ENCODE measurements at places on chromosomes 7 and 10.

DNA sequence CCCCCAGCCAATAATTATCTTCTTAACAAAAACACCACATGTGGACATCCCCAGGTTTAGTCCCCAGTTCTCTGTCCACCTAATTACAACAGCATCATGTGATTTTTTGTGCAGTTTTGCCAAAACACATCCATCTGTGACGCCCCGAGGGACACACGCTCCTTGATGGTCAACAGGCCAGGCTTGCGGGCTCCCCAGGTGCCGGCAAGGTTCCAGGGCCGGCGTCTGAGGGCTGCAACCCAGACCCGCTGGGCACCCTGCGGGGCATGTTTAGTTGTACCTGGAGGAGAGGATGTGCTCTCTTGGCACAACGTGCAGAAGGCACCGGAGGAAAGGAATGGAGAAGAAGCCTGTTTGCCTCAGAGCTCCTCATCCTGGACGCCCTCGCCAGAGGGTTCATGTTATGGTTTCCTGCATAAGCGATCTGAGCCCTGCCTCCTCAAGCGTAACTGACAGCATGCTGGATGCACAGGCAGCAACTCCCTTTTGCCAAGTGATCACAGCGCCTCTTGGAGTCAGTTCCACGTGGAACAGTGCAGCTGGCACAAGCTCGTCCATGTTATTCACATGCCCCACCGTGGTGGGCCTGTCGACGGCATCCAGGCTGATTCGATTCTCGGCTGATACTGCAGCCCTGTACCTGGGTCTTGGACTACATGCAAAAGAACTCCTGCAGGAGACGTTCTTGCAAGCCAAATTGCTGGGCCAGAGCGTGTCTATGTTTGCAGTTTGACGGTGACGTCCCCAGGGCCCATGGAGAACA is 41.6 kb downstream of the JAKMIP3 start:
- DNase-seq, result no peak

- no peak for DNase-seq
These were observed 59.8 kb downstream of the COL13A1 start for GRCh38 chr10:69861251-69862240.

GRCh38 chr10:97157578-97158095 is 28.1 kb downstream of the SLIT1 start:
- DNase-seq, result no peak

DNA sequence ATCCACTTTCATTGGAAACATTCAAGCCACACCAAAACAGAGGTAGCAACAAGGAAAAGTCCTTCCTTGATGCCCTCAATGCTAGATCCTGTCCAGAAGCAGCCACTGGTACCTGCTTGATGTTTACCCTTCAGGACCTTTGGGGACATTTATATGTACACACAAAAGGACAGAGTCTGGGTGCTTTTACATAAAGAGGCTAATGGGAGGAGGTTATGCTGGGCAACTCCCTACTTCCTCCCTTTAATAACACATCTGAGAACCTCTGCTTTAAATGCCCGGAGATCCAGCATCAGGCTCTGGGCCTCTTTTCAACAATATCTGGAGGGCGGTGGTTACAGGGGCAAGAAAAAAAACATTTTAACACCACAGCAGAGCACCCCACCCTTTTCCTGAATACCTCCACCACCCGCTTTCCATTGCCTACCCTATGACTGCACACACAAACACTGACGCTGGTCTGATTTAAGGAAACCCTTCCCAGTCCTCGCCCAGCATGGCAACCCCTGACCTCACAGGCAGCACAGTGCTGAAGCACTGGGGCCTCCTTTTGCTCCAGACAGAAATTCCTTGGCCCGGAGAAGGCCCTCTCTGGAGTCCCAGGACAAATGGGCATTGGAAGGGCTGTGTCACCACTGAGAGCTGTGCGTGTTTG is 39.3 kb upstream of the DUSP5 start:
- no peak for DNase-seq

DNA sequence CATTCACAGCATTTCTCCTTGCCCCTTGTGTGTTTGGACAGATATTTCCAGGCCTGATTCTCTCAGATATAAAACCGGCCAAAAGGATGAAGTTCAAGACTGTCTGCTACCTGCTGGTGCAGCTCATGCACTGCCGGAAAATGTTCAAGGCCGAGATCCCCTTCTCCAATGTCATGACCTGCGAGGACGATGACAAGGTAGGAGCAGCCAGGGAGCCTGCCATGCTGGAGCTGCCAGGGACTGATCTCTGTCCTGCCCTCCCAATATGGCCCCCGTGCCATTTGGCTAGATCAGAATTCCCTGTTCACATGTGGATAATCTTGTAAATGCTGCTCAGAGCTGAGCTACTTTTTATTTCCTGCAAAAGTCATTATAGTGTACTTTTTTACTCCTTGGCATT is 87.8 kb downstream of the ADCY1 start:
- no peak for DNase-seq

GRCh38 chr10:98195120-98195519 is 60.7 kb downstream of the R3HCC1L start:
- DNase-seq, result no peak

DNA sequence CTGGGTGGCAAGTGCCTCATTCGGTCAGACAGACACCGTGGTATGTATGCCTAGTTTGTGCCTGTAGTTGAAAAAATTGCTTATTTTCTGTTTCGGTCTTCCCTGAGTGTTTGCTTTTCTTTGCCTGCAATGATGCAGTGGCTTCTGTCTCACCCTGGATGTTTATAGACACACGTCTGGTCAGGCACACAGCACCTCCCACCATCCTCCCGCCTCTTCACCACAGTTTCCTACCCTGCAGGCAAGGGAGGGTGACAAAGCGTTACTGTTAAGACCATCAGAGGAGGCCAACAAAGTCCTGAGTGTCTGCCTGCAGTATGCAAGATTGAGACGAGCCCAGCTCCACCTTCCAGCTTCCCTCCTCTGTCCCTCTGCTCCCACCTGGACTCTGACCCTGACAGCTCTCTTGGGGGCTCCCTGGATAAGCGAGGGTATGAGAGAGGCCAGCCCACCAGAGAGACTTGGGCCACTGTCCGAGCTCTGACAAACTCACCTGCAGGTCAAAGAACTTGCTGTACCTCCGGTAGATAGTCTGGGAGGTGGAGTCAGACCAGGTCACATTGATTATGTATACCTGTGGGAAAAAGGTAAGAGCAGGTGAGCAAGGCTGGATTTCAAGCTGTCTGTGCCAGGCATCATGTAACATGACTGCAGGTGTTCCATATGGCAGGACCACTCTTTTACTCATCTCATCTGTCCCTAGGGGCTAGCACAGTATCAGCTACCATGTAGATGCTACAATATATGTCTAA is 54.4 kb downstream of the SH3PXD2A start:
- no peak for DNase-seq

- no peak for DNase-seq
These were observed 120.5 kb upstream of the IMMP2L start for GRCh38 chr7:111682588-111683340.

DNA sequence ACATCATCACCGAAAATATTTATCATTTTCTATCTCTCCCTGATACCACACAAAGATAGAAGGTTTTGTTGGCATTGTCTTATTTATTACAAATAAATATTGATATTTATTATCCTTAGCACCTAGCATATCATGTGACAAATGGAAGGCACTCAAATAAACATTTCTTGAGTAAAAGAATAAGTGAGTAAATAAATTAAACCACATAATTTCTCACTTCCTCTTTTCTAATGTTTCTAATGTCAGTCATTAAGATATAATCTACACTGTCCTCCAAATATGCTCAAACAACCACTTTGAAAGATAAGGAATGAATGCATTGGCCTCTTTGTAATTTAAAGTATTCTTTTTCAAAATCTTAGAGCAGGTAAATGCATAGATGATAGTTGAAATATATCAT is 1027.8 kb upstream of the LRRTM3 start:
- no peak for DNase-seq

GRCh38 chr7:75876126-75876881 is 2.5 kb upstream of the RHBDD2 start:
- no peak for DNase-seq

- no peak for DNase-seq
These were observed 183.0 kb downstream of the HECW1 start for GRCh38 chr7:43295429-43295828.

DNA sequence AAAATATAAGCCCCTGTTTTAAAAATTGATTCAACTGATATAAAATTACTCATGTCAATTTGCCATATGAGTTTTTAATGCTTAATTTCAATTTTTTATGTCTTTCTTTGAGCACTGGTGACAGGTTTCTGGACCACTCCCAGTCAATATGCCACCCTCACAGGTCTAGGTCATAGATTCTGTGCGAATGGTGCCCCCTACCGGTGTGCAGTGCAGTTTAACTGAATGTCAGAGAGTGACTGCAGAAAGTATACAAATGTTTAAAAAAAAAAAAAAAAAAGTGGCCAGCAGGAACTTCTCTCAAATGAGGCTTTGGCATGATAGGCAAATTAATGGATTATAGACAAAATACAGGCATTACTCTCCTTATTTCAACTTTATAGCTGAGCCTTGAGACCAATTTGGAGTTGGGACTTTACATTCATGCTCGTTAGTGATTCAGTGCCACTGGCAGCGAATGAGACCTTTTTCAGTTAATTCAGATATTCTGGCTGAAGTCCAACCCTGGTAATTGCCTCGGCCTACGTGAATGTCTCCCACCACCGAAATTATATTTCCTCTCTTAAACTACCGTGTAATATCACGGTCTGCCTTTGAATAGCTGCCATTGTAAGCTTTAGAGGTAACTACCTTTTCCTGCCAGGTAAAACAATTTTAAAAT is 427.6 kb downstream of the PHTF2 start:
- peak; percentile 47 for DNase-seq

Data from left hindlimb (tissue), 1 donor.